ENCODE measurements at places on chromosomes 13 and 19.

- no peak for DNase-seq
Observed at GRCh38 chr19:18330868-18331267, 8.0 kb upstream of the LSM4 start.

GRCh38 chr13:31022288-31022895, 89.9 kb downstream of the TEX26 start:
- no peak for DNase-seq

DNA sequence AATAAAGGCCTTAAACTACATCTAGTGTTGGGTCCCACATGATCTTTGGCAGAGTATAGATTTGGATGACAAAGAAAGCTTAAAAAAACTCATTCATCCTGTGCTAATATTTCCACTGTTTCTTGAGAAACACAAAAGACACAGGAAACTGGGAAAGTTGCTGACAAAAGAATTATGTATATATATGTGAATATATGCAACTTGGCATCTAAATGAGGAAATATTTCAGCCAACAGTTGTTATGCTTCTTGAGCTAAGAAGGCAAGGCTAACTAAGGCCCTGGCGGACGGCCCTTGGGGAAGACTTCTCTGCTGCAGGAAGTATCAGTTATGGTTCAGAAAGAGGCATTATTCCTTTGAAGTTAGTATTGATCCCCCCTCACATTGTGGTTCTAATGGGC, 491.8 kb downstream of the DIAPH3 start:
- DNase-seq, result no peak

GRCh38 chr19:1674293-1674679, 21.9 kb upstream of the TCF3 start:
- DNase-seq, result no peak

- no peak for DNase-seq
Observed at GRCh38 chr13:73599232-73600128, 534.7 kb downstream of the KLF12 start.

DNA sequence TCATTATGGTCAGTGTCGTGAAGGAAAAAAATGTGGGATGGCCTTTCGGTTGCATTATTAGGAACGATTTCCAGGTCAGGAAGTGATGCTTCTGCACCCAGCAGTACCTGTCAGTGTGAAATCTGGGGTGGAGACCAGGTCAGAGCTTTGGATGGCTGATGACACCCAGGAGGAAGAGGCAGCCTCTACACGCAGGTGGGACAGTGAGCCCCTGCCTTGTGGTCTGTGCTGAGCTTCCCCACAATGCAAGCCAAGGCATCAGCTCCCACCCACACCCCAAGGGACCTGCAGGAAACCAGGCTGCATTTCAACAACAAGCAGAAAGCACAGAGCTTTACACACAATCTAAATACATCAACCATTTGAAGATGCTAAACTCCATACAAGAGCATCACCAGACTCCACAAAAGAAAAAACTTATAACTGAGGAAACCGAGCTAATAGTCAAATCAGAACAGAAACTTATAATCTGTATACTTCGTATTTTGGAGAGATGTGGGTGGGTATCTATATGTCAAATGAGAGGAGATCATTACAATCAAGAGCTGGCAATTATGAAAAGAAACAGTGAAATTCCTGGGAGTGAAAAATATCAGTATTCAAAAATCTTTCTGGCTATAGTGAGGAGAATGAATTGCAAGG, 130.1 kb downstream of the ZDHHC20 start:
- no peak for DNase-seq

GRCh38 chr19:55830656-55831055, 1.1 kb downstream of the NLRP11 start:
- DNase-seq, result no peak

GRCh38 chr19:4969772-4970531, 1.0 kb downstream of the KDM4B start:
- no peak for DNase-seq

DNA sequence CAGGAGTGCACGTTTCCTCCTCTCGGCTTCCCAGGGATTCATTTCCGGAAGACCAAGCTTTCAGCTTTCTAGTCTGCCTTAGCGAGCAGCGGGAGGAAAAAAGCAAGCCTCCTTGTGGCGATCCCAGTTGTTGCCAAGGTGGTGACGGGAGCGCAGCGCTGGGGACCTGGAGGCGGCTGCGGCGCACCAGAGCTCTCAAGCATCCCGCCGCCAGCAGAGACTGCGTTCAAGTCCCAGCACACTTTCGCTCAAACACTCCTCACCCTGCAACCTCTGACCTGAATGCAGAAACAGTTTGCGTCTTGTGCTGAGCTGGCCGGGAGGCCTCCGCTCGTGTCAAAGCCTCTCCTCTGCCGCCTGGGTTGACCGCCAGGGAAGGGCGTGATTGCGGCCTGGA, 4.9 kb downstream of the GSX1 start:
- DNase-seq, result no peak

- DNase-seq, result no peak
Observed at GRCh38 chr13:63938851-63939250, 2523.2 kb upstream of the PCDH20 start.

GRCh38 chr13:113090415-113090770, 15.2 kb upstream of the F7 start:
- no peak for DNase-seq

DNA sequence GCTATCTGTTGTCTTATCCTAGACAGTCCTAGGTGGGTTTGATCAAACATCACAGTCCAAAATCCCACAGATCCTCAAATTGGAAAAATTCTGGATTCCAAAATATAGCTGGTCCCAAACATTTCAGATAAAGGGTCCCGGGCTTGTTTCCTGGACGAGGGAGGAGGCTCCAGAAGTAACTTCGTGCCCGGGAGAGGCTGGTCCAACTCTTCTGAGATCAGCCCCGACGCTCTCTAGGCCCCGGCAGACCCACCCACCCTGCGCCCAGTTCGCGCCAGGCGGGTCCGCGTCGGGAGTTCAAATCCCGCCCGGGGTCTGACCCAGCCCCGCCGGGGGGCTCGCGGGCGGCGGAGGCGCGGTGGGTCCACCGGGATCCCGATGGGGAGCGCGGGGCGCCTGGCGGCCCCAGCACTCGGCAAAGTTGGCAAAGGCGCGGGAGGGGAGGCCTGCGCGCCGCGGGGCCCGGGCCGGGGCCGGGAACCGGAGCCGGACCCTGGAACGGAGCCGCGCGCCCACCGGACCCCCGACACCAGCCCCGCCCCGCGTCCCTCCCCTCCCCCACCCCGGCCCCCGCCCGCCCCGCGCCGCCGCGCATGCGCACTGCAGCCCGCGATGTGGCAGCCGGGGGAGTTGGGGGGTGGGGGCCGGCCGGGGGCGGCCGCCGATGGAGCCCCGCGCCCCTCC, 513 bp downstream of the MIER2 start:
- no peak for DNase-seq

- DNase-seq, result no peak
Observed at GRCh38 chr19:45173816-45174215, 4.2 kb downstream of the TRAPPC6A start.

DNA sequence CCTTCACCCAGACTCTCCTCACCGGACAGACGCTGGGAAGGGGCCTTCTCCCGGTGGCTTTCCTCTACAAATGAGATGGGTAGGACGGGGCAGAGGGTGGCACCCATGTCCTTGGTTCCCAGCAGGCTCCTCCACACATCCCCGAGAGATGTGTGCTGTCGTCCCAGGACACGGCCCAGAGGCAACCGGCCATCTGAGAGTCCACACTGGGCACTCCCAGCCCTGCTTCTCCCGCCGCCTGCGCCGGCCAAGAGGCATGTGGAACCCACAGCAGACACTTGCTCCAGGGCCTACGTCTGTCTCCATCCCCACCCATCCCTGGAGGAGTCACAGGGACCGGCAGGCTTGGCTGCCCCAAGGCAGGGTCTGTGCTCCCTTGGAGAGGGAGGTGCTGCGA, 179.9 kb downstream of the KDM4B start:
- DNase-seq, result no peak

Data from NCI-H1417 treated with DMSO at 0.1 percent for 48 hours (cell line).